AML-193 (cell line): ENCODE measurements at places on chromosomes 5 and 9.

DNA sequence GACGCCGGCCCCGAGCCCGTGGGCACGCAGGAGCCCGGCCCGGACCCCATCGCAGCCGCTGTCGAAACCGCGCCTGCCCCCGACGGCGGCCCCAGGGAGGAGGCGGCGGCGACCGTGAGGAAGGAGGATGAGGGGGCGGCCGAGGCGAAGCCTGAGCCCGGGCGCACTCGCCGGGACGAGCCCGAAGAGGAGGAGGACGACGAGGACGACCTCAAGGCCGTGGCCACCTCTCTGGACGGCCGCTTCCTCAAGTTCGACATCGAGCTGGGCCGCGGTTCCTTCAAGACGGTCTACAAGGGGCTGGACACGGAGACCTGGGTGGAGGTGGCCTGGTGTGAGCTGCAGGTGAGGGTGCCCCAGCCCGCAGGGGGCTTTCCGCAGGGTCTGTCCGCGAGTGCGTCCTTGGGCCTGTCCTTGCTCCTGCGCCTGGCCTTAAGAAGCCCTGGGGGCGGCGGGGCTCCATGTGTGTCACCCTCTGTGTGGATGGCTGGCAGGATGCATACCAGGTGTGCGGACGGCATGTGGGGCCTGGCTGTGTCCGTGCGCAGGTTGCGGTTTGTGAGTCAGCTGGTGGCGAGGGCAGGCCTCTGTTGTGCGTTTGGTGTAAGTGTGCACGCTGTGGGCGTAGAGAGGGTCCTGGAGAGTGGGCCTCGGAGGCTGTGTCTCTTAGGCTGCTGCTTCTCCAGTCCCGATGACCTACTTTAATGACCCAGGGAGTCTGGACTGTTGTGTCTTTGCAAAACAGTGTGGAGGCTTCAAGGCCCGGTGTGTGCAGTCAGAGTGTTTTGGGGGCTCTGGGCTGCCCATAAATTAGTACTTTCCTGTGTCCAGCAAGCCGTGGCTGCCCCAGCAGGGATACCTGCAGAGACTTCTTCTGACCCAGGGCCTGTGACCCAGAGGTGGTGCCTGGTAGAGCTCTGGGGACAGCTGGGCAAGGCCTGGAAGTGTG lies 1.6 kb downstream of the WNK2 start:
- no peak for DNase-seq

DNA sequence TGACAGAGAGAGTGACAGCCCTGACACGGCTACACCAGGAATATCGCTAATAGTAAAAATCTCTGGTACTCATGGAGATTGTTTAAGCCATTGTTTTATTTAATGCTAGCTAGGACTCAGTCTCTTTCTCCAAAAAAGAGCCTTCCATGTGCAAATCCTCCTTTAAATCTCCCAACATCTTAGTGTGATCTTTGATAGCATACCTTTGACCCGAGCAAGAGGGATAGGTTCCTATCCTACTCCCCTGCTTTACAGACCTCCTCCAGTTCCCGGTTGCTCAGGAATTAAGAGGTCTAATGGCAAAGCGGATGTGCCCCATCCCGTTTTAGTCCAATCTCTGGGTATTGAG lies 663 bp upstream of the FRMD3 start:
- no peak for DNase-seq

DNA sequence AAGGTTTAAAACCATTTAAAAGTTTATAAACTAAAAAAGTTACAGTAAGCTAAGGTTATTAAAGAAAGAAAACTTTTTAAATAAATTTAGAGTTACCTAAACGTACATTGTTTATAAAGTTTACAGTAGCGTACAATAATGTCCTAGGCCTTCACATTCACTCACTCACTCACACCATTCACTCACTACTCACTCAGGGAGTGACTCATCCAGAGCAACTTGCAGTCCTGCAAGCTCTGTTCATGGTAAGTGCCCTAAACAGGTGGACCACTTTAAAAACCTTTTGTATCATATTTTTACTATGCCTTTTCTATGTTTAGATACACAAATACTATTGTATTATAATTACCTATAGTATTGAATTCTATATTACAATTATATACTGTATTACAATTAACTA lies 190.8 kb upstream of the RASA1 start:
- no peak for DNase-seq

DNA sequence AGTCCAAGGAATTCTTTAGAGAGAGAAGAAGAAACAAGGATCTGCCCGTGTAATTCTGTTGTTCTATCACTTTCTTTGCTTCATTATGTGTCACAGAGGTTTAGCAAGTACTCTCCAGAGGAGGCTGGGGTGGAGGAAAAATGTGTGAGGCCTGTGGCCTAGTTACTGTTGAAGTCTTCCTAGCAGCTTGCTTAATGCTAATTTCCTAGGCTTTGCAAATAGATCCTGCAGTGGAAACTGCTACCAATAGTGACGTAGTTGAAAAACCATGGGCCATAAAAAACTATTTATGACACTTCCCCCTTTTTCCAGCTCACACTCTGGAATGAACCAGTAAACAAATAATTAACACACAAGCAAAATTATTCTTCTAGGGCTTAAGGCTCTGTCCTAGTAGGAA lies 27.0 kb upstream of the C9orf72 start:
- DNase-seq, result no peak

DNA sequence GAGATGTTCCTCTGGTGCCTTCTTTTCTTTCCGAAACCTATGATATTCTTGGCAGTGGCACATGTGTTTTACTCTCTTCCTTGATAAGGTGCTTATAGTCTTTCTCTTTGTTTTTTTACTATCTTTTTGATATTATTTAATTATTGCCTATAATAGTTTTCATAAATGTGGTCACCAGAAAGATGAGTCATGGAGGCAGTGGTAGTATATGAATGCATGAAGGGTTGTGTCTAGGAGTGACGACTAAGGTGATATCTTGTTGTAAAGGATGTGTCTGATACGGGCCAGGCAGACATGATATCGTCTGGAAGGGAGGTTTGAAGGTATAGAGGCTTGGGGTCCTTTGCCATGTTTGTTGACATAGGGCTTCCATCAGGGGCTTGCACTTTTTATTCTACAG lies 36.8 kb downstream of the SLC44A1 start:
- no peak for DNase-seq

GRCh38 chr5:127410959-127411358 lies 106.5 kb upstream of the PRRC1 start:
- no peak for DNase-seq

DNA sequence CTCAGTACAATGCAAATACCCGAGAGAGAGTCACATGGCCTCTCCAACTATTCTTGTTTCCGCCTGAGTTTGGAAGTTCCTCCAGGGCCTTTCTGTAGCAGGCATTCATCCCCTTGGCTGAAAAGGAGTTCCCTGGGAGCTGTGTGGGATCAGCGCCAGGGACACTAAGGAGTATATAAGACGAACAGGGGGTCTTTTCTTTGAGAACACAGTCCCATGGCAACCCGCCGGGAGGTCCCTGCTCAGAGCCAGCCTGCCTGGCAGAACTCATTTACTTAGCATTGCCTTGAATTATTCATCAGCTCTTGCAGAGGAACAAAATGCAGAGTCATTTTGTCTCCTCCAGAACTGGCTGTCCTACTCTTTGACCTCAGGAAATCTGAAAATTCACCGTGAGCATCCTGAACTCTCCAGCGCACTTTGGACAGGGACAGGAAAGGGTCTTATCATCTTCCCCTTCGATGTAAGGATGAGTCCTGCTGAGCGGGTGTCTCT lies 120.4 kb upstream of the OSMR start:
- no peak for DNase-seq

- DNase-seq, result no peak
These were observed 24.9 kb upstream of the NEURL1B start for GRCh38 chr5:172616136-172616535.

- no peak for DNase-seq
These were observed 78.4 kb downstream of the FANCC start for GRCh38 chr9:95239071-95239470.

GRCh38 chr9:95060234-95060633 lies 257.3 kb downstream of the FANCC start:
- DNase-seq, result no peak

DNA sequence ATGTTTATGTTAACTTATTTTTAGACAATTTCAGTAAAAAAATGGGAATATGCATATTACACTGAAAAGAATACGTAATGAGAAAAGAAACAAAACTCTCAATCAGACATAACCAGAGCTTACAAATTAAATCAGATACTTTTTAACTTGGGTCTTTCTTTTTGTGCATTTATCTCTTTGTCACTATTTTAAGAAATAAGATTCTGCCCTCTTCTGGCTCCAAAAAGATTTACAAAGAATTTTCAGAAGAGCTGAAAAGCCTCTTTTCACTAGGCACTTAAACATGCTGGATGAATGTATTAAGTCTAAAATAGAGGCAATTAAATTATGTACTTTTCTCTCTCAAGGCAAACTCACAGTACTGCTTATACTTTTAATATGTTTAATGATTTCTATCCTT lies 55.5 kb downstream of the CEP120 start:
- peak; percentile 40 for DNase-seq

- no peak for DNase-seq
These were observed 458.7 kb downstream of the CDH9 start for GRCh38 chr5:26579712-26580111.

DNA sequence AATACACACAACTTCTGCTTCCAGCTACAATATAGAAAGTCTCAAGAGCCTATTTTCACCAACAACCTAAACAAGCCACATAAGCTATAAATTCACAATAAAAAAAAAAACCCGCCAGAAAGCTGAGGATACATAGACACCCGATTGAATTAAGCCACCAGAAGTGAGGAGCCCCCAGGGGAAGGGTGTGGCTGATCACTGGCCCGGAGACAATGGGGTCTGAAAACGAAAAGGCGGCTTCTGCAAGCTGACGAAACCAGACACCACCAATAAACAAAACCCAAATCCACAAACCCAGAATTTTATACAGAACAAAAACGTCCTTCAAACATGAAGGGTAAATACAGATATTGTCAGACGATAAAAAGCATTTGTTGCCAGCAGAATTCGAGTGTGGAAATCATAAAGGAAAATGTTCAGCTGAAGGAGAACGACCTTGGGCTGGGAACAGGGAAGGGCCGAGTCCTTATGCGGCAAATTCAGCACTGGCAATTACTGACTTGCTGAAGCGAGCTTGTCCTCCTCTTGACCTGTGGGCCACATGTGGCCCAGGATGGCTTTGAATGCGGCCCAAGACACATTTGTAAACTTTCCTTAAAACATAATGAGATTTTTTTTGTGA lies 39.6 kb upstream of the CEP72 start:
- DNase-seq, result no peak

DNA sequence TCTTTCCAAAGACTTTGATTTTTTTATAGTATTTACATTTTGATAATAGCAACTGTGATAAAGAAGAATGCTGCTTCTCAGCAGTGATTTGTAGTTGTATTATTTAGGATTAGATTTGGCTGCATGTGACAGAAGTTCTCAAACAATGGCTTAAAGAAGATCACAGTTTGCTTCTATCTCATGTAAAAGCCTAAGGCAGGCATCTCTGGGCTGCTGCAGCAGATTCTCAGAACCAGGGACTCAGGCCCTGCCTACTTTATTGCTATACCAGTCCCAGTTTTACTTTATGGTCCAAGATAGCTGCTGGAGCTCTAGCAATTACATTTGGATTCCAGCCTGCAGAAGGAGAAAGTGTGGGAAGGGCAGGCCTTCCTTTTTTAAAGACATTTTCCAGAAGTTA lies 8.8 kb upstream of the SNX2 start:
- DNase-seq, result no peak

DNA sequence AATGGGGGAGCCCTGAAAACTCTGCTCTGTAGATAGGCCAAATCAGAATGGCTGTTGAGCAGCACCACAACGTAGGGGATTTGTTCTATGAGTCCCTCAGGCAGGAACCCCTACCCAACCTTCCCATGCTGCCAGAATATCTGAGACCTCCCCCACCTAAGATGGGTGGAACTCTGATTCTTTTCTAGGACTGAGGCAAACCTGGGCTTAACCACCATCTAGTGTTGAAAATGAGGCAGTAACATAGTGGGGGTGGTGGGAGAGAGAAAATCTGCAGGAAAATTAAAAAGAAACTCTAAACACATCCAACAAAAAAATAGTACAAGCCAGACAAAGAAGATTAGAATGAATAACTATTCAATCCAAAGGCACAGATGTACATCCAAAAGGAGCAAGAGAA lies 228.4 kb downstream of the ATPSCKMT start:
- no peak for DNase-seq

DNA sequence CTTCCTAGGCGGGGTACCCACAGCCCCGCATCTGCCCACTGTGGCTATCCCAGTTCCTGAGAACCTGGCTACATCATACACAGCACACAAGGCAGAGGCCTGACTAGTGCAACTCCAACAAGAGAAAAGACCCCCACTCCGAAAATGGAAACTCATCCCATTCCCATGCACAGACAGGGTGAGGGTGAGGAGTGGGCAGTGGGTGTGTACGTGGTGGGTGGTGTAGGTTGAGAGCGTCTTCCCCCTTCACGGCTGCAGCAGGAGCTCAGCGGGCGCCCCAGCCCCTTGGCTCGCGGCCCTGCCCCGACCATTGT lies 501 bp upstream of the MAP1B start:
- no peak for DNase-seq

DNA sequence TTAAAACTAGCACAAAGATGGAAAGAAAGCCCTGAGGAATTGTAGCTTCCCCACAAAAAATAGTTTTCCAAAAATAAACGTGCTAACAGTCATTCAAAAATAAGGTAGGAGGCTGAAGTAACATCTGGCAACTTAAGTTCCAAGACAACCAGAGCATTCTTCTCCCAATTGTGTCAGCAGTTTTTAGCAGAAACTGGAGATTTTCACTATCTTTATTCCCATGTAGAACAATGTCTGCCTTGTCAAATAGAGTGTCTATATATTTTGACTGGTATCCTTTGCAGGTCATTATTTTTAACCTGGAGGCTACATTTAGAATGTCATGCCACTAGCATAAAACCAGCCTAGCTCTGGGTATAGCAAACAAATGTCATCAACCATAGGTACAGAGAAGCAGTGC lies 10.8 kb downstream of the TYRP1 start:
- DNase-seq, result no peak

GRCh38 chr5:27465140-27465539 lies 426.8 kb upstream of the CDH9 start:
- no peak for DNase-seq

DNA sequence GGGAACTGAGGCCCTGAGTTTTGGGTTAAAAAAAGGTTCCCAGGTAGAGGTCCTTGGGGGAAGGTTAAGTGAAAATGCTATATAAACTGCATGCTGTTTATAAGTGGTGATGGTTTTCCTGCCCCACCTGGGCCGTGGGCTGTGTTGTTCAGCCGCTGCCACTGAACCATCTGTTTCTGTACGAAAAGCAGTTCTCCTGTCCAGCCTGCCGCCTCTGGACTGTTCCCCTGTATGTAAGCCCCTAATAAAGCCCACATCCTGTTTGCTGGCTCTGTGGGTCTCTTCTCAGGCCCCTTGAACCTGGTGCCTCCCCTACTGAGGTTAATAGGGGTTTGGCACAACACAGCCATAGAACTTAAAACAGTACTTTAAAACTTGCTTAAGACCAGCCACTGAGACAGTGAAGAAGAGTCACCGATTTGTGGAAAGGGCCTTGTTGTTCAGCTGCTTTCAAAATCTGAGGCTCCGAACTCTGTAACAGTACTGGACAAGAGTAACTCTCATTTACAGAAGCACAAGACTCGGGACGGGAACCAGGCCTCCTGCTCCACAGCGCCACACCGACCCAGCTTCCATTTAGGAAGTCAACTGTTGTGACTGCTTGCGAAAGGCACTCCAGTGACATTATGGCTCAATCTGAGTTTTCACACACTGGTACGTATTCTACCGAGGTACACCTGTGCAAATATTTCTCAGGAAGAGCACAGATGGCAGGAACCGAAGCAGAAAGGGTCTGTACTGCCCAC lies 192.5 kb downstream of the CDK5RAP2 start:
- no peak for DNase-seq
